ENCODE measurements at places on chromosomes 12 and 14.

DNA sequence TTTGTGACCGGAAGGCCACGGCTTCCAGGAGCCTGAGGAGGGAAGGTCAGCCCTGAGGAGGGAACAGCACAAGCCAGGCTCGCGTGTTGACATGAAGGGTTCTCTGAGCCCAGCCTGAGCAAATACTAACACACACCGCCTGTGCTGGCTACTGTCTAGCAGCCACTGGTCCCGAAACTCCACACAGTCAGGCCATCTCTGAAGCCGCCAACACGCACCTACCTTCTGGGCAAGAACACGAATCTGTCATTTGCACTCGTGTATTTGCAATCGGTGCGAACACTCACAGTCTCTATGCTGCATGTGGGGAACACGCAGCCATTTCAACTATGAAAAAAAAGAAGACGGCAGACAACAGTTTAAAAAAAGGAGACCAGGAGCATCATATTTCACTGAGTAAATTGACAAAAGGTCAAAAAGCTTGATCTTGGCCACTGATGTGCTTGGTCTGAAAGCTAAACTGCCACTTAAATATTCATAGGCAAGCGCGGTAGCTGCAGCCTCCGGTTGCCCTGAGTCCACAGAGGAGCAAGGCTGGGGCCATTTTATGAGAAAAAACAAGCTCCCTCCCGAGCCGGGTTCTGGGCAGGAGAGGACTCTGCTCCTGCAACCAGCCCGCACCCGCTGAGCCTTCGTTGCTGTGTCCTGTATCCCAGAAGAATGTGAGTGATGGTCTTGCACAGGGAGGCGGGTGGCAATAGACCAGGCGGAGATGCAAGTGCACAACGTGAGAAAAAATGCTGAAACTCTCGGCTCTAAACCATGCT, 57.8 kb downstream of the RIMBP2 start:
- no peak for DNase-seq

DNA sequence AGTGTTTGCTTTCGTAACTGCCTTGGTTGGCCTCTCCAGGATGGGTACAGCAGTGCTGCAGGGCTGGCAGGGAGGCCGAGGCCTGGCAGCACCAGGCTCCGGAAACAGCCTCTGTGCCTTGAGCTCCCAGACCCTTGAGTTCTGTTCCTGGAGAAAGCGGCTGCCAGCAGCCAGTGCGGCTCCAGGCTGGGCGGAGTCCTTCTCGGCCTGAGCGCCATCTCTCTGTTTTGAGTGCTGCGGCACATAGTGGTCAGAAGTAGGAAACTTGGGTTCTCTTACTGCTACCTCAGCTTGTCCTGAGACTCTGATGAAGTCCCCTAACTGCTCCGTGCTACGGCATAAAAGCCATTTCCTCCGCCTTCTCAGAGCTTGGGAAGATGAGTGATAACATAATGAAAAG, 65.9 kb downstream of the KCNA1 start:
- DNase-seq, result no peak

DNA sequence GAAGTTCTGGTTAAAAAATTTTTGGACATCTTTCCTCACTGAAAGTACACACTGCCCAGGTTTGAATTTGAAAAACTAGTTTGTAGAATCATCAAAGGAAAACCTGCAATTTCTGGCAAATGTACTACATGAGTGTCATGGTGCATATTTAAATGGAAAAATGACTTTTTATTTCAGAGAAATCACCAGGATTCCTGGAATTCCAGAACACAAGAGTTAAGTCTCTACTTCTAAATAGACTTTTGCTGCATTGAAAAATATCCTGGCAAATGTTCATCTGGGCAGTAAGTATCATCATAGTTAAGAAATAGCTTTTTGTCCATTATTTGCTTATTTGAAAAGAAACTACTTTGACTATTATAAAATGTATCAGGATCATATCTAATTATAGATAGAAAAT, 275.1 kb downstream of the PRKD1 start:
- DNase-seq, result no peak

DNA sequence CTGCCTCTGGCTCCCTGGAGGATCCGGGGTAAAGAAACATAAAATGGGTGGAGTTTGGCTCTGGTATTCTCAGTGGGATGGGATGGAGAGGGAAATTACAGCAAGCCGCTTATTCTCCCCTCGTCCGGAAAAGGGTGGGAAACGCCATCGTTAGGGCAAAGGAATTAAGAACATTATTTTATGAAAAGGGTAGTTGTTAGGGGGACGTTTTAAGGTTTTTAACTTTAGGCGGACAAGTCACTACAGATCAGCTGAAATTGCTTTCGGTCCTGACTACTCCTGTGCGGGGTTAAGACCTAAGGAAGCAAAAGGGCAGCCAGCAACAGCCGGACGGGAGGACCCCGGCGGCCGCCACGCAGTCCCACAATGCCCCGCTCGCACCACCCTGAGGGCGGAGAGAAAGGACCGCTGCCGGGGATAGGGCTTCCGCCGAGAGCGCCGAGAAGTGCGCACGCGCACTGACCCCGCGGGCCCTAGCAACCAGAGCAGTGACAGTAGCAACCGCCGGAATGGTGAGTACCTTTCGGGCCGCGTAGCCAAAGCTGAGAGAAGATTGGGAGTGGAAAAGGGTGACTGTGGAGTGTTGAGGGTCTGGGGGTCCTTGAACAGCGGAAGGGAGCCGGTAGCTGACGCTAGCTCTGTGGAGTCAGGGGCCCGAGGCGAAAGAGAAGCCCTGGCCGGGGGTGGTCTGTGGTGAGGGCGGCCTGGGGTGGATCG, at the start of gene DNAL1:
DNAL1 (plus strand) TSS at position 456 of the 717 bp plus-strand sequence; CDS start at position 510, 54 bp downstream.
- DNase-seq, result peak; percentile 92

GRCh38 chr14:98602983-98603382, 669.0 kb downstream of the BCL11B start:
- no peak for DNase-seq

GRCh38 chr14:65853407-65853955, 441.0 kb downstream of the FUT8 start:
- DNase-seq, result no peak

GRCh38 chr14:102949062-102949800, 26.8 kb downstream of the AMN start:
- DNase-seq, result peak; percentile 67

- no peak for DNase-seq
These were observed 141.6 kb upstream of the CPSF6 start for GRCh38 chr12:69097619-69098368.

DNA sequence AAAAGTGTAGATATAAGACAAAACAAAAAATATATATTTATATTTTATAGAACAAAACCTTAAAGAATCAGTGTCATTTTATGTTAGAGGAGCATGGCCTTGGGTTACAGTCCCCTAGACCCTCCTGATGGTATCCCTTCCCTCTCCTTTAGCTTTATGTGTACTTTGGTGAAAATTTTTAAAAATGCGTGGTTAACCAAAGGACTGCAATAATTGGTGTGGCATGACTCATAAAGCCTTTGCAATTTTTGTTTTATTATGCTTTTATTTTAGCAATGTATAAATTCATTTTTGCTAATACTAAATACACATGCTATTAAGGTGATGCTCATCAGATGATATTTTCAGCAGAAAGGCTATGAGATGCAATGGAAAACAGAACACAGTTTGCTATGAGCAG, 264.4 kb downstream of the SYT1 start:
- no peak for DNase-seq

GRCh38 chr14:102554821-102555819, 37.3 kb upstream of the RCOR1 start:
- DNase-seq, result peak; percentile 65

GRCh38 chr12:81949841-81950308, 190.7 kb upstream of the PPFIA2 start:
- no peak for DNase-seq

GRCh38 chr14:42391146-42391834, 784.6 kb downstream of the LRFN5 start:
- DNase-seq, result peak; percentile 5

DNA sequence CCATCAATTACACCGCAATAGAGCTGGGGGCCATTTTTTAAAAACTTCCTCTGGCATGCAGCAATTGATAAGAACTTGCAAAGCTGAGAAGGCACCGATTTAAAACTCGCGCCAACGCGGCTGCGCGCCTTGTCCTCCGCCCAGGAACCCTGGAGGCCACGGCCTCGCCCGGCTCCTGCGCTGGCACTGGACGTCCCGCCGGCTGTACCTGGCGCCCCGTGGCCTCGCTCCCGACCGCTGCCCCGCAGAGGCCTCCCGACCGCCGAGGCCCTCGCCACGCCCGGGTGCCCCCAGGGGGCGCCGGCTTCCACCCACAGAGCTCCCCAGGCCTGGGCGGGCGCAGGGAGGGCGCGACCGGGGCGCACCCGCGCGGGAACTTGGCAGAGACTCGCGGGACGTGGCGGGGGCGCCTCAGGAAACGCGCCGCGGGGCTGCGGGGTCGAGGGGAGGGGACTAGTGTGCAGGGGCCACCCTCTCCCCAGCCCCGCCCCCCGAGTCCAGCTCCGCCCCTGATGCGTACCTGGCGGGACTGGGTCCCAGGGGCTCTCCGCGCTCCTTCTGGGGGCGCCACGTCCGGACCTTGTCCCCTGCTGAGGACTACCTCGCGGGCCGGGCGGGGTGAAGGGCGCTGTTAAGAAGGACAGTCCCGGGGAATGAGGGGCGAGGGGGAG, 65.7 kb downstream of the TNFAIP2 start:
- DNase-seq, result peak; percentile 79

GRCh38 chr14:27890259-27890658, 876.3 kb upstream of the FOXG1 start:
- no peak for DNase-seq

DNA sequence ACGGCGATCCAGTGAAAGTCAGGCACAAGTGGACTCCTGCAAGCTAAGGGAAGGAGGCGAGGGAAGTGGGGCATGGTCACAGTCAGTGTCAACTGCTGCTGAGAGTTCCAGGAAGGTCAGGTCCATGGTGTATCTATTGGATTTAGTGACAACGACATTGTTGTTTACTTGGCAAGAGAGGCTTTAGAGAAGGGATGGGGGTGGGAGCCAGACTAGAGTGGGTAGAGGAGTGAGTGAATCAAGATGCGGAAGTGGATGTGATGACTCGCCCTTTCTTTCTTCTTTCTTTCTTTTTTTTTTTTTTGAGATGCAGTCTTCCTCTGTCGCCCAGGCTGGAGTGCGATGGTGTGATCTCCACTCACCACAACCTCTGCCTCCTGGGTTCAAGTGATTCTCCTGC, 12.5 kb downstream of the P2RX7 start:
- no peak for DNase-seq

DNA sequence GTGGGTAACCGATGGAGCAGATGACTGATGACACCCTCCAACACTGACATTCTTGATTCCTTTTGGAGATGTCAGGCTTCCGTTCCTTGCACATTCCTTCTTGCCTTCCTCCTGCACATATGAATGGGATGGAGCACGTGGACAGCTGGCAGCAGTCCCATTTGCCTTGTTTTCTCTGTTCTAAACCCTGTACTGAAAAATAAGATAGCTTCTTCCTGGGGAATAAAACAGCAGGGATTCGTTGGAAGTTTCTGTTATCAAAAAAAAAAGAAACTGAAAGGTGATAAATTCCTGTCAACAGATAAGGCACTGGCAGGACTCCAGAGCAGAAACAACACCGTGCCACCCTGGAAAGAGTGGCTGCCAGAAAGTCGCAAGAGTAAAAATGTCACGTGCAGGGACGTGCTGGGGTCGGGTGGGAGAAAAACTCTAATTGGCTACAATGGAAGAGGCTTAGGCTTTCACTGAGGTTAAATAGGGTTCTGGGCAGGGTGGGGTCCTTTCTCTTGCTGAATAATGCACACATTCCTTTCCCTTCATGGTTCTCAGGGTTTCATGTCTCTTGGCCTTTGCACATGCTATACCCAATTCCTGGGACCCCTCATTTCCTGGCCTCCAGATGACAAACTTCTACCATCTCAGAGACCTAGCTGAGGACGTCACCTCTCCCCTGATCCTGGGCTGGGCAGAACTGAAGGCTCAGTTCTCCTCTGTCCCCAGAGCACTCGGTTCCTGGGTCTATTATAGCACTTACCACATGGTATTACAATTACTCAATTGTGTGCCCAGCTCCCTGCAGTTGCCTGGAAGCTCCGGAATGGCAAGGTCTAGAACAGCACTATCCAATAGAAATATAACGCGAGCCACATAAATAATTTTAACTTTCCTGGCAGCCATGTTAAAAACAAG, 7.0 kb upstream of the NUAK1 start:
- no peak for DNase-seq

GRCh38 chr14:102544747-102545460, 35.3 kb upstream of the ANKRD9 start:
- DNase-seq, result no peak

GRCh38 chr14:76727384-76727783, 33.9 kb upstream of the VASH1 start:
- no peak for DNase-seq

DNA sequence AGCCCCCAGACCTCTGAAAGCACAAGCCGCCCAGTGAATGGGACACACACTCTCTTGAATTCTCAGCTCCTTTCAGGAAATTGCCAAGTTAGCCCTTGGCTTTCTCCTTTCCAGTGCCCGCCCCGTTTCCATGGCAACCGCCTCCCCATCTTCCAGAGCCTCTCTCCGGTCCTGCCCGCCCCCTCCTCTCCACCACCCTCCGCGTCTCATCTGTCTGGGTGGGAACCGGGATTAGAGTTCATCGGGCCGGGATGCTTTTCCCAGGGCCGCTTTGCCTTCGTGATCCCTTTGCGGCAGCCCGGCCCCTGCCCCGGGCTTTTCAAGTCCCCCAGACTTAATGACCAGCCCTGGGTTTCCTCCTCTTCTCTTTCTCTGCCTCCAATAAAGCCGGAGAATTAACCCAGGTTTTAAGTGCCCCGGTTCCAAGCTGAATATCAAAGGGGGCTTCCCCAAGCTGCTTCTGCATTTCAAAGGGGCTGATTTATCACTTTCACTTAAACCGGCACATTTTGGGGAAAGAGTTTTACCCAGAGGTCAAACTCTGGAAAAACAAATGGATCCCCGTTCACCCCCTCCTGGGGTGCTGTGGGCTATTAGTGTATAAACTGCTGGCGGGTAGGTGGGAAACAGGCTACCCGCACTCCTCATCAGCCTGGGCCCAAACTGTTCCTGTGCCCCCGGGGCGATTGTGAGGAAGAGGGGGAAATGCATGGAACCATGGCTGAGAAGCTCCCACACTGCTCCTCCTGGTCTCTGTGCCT, 101.7 kb downstream of the ZFP36L1 start:
- no peak for DNase-seq

- DNase-seq, result no peak
These were observed 165.4 kb downstream of the GCH1 start for GRCh38 chr14:54737132-54737711.

GRCh38 chr12:69984241-69984640, 159.2 kb downstream of the MYRFL start:
- no peak for DNase-seq

GRCh38 chr12:19025582-19025981, 104.0 kb upstream of the PLEKHA5 start:
- no peak for DNase-seq

All from left lung (tissue), 14 donors.